ENCODE measurements at places on chromosomes 12 and 14. TPM values are rescaled to one million over a fixed set of nuclear protein-coding genes. Genes with fewer than 3 reads are reported as not detected.

GRCh38 chr14:75832621-75833297, 149.0 kb downstream of the TGFB3 start:
- DNase-seq = no peak

GRCh38 chr12:89389755-89390661, 37.7 kb upstream of the DUSP6 start:
- DNase-seq = no peak

GRCh38 chr14:59359431-59360124, 105.6 kb downstream of the GPR135 start:
- DNase-seq = no peak

- no peak for DNase-seq
These were observed 215.5 kb downstream of the DPF3 start for GRCh38 chr14:72678356-72678755.

Gene CLEC1A
- polyA plus RNA-seq = 2.3 TPM

DNA sequence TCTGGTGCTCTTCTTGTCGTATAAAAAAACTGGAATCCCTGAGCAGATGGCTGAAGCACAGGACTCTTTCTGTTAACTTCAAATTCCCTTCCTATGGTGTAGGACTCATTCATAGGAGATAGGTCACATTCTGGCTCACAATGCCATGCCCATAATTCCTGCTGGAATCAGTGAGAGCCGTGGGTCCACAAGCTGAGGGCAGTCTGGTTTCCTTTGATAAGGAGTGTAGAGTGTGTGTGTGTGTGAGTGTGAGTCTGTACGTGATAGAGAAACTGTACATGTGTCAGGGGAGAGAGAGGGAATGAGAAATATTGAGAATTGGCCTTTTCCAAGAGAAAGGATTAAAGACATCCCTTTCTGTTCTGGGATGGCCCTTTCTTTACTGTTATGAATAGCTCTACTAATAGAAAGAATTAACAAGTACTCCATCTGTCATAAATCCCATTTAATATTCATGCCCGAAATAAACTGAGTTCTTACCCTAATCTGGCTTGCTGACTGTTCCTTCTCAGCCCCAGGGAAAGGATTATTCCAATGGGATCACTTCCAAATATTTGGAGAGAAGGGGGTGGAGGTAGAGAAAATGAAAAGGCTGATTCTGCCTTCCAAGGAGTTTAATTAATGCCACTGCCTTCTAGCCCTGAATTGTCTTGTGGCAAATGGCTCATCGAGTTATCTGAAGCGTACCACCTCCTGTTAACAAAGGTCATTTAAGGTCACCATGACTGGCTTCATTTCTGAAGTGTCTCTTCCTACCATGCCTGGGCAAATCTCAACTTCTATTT, 79.0 kb downstream of the TMX1 start:
- no peak for DNase-seq

Gene ADAM20
- polyA plus RNA-seq = 0.12 TPM

Gene POTEG
- polyA plus RNA-seq = not detected

GRCh38 chr12:94149781-94150239, 1.4 kb downstream of the PLXNC1 start:
- DNase-seq = peak; percentile 67

- peak; percentile 77 for DNase-seq
These were observed 332.9 kb downstream of the NUAK1 start for GRCh38 chr12:105805730-105806399.

- no peak for DNase-seq
These were observed 56.7 kb downstream of the TTLL5 start for GRCh38 chr14:75717729-75718128.

Gene PLCZ1
- polyA plus RNA-seq = not detected

DNA sequence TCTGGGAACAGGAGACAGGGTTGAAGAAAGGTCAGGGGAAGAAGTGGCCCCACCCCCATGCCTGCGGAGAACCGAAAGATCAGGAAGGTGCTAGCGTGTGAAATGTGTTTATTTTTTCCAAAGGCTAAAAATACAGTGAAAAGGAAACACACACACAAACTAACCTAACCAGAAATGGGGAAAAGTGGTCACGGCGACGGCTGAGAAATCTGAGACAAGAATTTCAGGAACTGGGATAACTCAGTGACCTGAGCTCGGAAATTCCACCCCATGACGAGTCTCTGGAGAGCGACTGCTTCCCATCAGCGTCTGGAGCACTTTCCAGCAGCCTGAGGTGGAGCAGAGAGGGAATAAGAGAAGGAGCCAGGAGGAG, 16.6 kb upstream of the RND1 start:
- DNase-seq = peak; percentile 48

DNA sequence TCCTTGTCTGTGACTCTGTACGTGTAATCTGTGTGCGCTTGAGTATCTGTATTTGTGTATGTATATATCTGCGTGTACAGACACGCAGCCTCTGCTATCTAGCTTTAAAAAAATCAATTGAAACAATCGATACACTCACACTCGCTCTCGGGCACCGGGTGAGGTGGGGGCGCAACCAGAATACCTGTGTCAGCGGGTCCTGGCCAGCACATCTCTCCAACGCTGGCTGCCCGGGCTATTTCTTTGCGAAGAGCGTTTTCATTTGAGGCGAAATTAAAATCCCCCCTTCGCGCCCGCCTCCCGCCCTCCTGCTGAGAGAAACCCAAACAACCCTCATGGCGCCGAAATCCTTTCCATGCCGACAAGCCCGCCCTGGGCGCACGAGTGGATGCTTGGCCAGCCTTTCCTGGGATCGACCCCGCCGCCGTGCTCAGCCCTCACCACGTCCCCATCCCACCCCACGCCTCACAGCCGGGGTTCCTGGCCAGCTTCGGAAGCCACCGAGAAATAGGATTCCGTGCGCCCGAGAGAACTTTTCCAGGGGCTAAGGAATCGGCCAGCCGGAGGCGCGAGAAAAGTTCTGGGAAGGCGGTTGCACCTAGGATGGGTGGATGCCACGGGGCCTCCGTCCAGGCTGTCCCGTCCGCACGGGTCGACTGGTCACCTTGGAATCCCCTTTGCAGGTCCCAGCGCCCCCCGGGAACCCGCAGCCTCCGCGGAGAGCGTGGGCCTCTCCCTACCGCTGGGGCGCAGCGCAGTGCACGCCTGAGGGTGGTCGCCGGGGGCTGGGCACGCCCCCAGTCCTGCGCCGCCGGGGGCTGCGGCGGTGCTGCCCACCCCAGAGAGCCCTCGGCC, 1.0 kb downstream of the ZDHHC22 start:
- no peak for DNase-seq

GRCh38 chr14:57962325-57963035, 96.6 kb upstream of the SLC35F4 start:
- DNase-seq = peak; percentile 23

All from hindlimb muscle (tissue), 1 donor.